ENCODE measurements at places on chromosomes 5 and 9.

DNA sequence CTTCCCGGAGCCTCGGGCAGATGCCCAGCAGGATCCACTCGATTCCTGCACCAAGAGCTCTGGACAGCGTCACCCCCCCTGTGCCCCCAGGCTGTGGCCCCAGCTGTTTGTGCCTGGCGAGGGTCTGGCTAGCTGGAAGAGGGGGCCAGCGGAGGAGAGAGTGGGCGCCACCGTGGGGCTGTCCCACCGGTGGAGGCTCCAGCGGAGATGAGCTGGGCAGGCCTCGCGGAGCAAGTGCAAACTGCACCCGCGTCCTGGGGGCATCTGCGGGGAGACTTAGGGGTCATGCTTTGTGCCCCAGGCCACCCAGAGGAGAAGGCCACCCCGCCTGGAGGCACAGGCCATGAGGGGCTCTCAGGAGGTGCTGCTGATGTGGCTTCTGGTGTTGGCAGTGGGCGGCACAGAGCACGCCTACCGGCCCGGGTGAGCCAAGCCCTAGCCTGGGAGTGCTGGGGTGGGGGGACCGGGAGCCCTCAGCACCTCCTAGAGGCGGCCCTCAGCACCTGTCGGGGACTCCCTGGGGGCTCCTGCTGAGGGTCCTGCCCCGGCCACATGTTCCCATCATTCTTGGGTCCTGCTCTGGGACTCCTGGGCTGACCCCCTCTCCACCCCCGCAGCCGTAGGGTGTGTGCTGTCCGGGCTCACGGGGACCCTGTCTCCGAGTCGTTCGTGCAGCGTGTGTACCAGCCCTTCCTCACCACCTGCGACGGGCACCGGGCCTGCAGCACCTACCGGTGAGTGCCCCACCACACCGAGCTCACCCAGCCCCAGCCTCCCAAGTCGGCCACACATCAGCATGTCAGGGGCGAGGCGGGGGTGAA lies 5.4 kb downstream of the EGFL7 start:
- DNase-seq = no peak

DNA sequence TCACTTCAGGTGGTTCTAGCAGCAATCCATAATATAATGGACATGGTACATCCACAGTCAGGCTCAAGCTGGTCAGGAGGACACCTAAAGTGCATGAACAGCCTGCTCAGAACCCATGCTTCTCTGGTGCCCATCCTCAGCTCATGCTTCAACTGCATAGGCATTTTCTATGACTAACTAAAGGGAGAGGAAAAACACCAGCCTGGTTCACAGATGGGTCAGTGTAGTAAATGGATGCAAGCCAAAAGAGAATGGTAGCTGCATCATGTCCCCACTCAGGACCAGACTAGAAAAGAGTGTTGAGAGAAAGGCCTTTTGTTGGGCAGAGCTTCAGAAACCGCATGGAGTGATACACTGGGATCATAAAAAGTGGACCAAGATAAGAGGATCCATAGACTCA lies 556.6 kb downstream of the TLE1 start:
- no peak for DNase-seq

DNA sequence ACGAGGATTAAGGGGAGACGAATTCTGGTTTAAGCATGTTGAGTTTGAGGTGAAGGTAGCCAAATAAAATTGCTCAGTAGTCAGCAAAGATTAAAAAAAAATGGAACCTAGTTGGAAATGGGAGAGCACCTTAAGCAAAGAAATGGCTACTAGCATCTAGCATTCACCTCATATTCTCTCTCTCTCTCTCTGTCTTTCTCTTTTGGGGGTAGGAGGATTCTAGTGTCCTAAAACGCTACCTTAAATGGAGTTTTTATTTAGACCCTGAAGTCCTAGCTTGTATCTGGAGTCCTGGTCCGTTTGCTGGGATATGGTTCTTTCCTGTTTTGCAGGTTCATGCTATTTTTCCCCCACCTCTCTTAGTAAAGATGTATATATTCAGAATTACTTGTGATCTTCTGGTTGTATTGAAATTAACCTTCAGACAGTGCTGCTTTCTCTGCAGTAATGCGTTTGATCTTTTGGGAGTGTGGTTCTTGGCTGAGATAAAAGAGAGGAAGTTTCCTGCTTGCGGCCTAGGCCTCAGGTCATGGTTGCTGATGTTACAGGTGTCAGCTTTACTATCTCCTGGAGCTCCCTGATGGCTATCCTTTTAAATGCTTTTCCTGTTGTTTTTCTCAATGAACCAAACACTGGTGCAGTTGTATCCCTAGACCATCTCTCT lies 8.0 kb downstream of the TGFBR1 start:
- peak; percentile 71 for DNase-seq

DNA sequence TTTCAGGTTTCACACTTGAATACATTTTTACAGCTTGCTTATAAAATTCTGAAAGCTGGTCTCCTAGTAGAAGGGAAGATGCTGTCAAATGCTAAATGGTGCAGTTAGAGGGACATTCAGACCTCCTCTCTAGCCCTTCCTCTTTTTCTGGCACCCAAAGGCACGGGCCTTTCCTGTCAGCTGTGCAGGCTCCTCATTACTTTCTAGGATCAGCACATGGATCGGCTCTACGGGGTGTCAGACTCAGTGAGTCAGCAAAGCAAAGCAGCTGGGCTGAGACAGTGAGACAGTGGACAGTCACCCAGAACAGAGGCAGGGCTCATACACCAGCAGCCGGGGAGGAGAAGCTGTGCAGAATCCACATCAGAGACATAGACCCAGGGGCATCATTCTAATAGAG lies 80.0 kb upstream of the TNC start:
- no peak for DNase-seq

GRCh38 chr9:102309379-102309778 lies 570.9 kb upstream of the GRIN3A start:
- no peak for DNase-seq
